ENCODE measurements at places on chromosomes 1 and 21. TPM values are rescaled to one million over a fixed set of nuclear protein-coding genes. Genes with fewer than 3 reads are reported as not detected.

GRCh38 chr1:46699666-46700065, 19.2 kb downstream of the EFCAB14 start:
- no peak for DNase-seq

DNA sequence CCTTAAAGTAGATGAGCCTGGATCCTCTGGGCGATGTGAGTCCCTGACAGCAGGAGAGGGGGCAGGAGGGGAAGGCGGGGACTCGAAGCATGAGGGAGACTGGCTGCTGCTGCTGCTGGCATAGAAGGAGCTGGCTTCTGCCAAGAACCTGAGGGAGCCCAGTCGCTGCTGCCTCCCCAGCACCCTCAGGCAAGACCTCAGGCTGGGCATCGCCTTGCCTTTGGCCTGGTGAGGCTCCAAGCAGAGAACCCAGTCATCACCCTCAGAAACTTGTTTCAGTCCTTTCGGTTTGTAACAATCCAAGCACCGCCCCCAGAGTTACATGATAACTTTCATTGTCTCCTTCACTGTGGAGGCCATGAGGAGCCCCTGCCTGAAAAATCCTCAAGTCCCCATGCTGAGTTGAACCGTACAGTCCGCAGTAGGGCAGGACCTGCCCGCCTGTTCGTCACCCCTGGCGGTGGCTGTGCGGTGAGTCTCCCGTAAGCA, 38.8 kb downstream of the POFUT2 start:
- no peak for DNase-seq

DNA sequence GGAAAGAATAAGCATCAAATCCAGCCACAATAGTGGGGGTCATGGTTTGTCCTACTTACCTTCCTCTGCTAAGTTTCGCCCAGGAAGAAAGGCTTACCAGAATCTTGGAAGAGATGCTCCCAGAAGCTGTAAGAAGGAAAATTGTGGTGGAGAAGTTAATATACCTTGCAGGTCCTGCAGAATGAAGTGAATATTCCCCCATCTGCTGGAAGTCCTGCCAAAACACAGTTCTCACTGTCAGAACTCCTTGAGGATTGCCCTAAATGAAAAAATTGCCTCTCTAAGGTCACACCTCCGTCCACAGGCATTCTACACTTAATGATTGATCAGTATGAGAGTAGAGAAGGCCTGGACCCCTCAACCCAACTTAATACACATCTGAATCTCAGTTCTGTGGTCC, 78.4 kb upstream of the RGS21 start:
- no peak for DNase-seq

MPC2 gene
- polyA plus RNA-seq, result 188 TPM

PRDM16 gene
- polyA plus RNA-seq, result 7.7 TPM

Measured in hepatocyte (in vitro differentiated cells).